ENCODE measurements at places on chromosomes 4 and X. TPM values are rescaled to one million over a fixed set of nuclear protein-coding genes. Genes with fewer than 3 reads are reported as not detected.

S100P gene
- total RNA-seq: not detected

BST1 gene
- total RNA-seq: 54.9 TPM

VCX3A gene
- not detected for total RNA-seq

USP17L22 gene
- not detected for total RNA-seq

CXorf38 gene
- 10.0 TPM for total RNA-seq

SSX4 gene
- not detected for total RNA-seq

CASK gene
- total RNA-seq: 24.9 TPM

Data from fibroblast of the aortic adventitia (primary cell).